Fibroblast of skin of left quadriceps (primary cell): ENCODE measurements at places on chromosomes 12 and 14.

DNA sequence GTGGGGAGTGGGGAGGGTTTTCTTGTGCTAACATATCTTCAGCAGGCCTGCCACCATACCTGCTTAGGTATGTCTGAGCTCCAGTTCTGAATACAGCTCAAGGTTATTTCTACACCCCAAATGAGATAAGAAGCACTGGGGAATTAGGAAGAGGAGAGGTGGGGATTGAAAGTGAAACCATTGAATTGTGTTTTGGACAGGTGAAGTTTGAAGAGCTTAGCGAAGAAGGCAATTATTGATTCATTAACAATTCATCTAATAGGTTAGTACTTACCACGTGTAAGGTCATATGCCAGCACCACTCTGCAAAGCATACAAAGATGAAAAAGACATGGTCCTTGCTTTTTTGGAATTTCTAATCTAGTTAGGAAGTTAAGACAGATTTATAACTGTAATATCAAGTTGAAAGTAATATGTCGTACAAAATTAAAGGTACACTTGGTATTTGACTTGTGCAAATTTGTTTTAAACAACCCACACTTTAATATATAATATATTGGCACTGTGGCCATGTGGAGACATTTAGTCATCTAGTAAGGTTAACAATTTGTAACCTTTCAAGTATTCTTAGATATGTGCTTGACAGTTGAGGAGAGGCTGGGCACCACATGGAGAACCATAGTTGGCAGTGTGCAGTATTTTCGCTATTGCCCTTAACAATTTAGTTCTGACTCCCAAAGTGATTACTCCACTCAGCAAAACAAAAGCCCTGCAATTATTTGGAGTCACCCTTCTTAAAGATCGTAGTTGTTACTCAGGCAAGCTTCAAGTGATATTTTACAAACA is 3.6 kb downstream of the SMCO3 start:
- no peak for DNase-seq

DNA sequence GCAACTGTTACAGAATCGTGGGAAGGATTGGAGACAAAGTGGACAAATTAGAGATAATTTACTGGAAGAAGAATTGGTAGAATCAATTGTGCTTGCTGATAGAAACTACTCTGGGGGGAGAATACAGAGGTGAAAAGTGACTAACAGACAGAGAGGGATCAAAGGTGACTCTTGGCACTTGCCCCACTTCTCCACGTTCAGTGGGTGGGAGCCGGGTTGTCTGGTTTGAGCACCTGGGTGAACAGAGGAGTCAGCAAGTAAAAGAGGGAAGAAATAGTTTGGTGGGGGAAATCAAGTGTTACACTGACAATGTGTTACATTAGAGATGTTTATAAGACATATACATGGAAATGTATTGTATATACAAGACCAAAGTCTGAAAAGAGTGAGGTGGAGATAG is 69.1 kb downstream of the PPP2R5E start:
- DNase-seq = no peak

- DNase-seq = no peak
Observed at GRCh38 chr14:43525658-43526057, 981.4 kb downstream of the FSCB start.

- peak; percentile 59 for DNase-seq
Observed at GRCh38 chr14:53894456-53894855, 62.2 kb downstream of the BMP4 start.

DNA sequence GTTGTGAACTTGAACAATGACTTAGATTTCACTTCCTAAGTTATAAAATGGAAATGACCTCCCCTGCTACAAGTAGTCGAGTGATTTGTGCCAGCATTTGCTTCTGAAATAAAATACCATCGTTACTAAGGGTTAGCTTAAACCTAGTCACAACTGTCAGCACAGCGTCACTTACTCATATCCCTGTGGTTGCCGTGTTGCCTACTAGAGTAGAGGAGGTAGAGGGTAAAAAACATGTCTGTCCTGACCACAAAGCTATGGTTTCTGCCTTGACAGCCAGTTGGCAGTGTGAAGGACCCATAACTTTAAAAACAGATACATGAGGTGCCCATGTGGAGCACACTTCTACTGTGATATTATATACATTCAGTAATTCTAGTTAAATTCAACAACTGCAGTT is 234.2 kb upstream of the RGS6 start:
- no peak for DNase-seq

DNA sequence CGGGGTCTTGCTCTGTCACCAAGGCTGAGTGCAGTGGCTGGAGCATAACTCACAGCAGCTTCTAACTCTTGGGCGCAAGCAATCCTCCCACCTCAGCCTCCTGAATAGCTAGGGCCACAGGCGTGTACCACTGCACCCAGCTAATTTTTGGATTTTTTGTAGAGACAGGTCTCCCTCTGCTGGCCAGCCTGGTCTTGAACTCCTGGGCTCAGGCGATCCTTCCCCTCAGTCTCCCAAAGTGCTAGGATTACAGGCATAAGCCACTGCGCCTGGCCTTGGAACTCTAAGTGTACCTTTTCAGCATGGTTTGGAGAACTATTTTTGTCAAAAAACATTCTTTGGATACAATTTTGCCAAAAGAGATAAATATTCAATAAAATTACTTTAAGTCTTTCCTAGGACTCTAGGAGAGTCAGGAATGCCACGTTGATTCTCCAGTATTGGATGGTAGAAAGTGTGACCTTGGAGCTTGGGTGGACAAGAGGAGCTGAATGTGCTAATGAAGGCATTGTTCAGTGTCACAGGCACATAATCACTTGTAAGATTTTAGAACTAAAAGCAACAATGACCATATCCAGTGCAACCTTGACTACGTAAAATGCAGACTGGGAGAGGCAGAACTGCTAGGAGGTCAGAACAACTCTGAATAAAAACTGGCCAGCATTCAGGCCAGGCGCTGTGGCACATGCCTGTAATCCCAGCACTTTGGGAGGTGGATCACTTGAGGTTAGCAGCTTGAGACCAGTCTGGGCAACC is 2.8 kb downstream of the SRSF9 start:
- no peak for DNase-seq

DNA sequence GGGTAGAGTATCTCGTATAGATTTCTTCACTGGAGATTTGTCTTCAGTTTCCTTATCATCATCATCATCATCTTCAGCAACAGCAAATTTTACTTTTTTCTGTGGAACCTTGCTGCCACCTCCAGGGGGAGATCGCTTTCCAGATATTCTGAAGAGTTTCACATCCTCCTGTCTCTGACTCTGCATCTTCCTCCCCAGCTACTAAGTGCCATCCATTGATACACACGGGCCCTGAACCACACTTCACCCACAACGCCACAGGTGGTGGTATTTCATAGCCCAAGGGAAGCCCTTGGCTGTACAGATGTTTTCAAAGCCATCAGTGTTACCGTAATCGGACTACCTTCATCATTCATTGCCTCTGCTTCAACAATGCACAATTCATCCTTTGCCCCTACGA is 82.2 kb downstream of the PPP2R5C start:
- no peak for DNase-seq

DNA sequence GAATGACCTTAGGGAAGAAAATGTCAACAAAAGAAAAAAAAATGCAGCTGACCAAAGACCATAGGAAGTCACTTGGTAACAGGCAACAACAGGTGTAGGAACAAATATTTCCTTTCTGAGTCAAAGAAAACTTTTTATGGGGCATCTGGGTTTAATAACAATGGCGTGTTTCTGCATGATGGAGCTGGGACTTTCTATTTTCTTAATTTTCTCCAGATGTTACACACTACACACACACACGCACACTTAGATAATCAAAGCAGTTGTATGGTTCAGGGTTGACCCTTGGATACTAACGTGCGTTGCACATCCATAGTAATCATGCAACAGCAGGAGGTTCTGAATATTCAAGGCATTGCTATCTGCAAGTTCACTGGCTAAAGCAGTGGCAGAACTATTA is 47.9 kb upstream of the NTF3 start:
- DNase-seq = peak; percentile 67

DNA sequence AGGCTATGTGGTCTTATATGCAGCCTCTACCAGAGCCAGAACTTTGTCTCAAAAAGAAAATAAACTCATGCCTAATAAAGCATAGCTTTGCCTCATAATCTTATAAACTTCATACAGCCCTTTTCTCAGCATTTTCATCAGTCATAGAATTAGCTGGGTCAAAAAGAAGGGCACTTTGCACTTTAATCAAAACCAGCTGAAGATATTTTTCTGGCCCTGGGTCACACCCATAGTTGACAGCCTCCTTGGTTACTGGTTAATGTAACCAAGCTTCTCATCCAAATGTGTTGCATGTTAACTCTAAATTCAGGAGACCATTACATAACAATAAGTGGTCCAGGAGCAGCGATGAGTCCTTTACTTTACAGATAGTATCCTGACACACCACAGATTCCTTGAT is 558.2 kb downstream of the FLRT2 start:
- DNase-seq = no peak

- DNase-seq = no peak
Observed at GRCh38 chr12:14901228-14901562, 15.5 kb upstream of the MGP start.

- DNase-seq = no peak
Observed at GRCh38 chr12:111296906-111297463, 71.9 kb downstream of the PHETA1 start.

GRCh38 chr12:73240110-73240509 is 967.9 kb downstream of the TRHDE start:
- no peak for DNase-seq

- DNase-seq = no peak
Observed at GRCh38 chr14:74563233-74563585, 48.8 kb downstream of the LTBP2 start.

DNA sequence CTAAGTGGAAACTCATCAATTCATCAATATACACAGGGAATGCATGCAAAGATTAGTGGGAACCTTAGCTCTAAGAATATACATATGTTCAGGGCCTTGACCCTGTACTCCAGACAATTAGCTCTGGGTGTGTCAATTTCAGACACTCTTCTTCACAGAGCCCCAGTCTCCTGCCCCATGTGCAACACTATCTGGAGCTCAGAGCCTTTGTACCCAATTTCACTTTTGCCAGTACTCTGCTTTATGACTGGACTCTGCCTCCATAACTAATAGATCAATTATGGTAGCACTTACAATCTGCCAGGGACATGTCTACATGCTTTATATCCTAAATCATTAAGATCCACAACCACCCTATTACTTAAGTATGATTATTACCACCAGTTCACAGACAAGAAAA is 152.5 kb upstream of the PLEKHG7 start:
- no peak for DNase-seq

DNA sequence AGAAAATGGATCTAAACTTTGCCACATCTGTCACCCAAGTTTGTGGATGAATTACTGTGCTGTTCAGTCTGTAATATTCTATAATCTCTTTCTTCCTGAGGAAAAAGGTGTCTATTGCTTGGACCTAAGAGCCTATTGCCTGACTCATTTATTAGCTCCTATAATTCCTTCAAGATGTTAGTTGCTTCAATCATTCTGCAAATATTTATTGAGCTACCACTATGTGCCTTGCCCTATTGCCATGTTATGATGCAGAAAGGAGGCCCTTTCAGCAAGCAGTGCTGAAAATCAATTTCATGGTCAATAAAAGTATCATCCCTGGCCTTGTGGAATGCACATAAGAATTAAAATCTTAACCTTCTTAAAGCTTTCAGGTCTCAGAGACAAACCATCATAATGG is 113.6 kb downstream of the CCER1 start:
- no peak for DNase-seq

DNA sequence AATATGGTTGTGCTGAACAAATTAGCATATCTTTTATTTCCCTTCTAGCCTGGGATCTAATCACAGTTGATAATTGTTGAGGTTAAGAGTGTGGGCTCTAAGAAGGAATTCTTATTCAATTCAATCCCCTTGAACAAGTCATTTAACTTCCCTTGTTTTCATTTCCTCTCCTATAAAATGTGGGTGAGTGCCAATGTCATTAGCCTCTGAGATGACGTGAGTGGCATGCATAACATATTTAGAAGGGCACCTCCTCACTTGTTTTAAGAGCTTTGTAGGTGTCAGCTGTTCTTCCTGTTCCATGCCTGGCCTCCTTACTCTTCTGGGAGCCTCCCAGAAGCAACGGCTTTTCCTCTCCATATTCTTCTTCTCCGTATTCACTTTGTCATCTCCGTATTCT is 155.4 kb upstream of the NEDD1 start:
- no peak for DNase-seq

DNA sequence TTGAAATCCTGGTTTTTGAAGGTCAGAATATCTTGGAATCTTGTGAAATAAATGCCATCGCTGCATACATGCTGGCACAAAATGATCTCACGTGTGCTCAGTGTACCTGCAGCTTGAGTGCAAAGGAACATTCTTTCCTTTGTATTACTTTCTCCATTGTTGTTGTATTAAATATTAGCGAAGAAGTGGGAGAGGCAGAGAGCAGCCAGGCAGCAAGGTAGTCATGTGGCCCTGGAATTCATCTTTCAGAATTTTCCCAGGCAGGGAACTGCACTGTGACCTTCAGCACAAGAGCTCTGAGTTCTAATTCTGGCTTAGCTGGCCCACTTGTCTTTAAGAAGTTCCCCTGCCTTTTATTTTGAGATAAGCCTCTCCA is 145.5 kb downstream of the PRKCH start:
- DNase-seq = no peak

- no peak for DNase-seq
Observed at GRCh38 chr12:93366422-93366821, 11.3 kb upstream of the NUDT4 start.

DNA sequence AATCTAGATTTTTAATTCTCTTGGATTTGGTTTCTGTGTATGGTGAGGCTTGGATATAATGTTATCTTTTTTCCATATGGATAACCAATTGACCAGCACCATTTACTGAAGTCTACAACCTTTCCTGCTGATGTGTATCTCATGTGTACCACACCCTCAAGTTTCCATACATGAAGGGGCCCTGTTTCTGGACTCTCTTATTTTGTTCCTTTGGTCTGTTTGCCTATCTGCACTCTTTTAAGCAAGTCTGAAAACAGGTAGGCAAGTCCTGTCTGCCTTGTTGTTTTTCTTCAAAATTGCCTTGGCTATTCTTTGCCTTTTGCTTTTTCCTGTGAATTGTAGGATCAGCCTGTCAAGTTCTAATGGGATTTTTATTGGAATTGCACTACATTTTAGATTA is 44.6 kb downstream of the MAX start:
- DNase-seq = no peak

- no peak for DNase-seq
Observed at GRCh38 chr12:52215587-52216031, 17.4 kb upstream of the KRT7 start.

DNA sequence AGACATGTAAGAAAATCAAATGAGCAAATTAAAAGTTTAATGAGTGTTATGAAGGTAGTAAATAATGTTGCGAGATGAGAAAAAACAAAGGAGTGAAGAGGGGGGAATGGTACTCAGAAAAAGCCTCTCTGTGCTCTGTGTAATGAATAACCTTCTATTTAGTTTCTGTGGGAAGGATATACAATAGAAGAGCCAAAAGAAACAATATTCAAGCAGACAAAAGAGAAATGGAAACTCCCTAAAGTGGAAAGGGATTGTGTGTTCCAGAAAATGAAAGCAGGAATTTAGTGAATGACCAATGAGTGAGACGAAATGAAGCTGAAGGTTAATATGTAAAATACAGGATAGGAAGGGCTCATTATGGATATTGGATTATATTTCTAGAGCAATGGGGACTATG is 18.5 kb downstream of the OR4K1 start:
- DNase-seq = no peak
